Hematopoietic multipotent progenitor cell (in vitro differentiated cells): ENCODE measurements at places on chromosomes 7 and 10.

DNA sequence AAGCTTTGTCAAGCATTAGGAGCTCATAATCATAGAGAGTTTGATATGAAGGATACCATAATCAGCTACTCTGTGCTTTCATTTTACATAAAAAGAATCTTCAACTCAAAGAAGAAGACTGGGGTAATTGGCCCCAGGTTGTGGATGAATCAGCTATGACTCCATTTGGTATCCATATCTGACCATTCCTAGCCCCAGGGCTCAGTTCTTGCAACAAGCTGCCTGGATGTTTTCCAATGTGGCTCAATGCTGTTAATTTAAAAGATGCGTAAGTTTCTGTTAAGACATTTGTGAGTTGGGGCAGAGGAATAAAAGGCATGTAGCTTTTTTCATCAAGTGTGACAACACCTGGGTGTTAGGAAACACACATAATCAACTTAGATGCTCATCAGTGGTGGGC, 951.1 kb downstream of the NRG3 start:
- DNase-seq = no peak

GRCh38 chr10:12509016-12509793, 159.9 kb downstream of the CAMK1D start:
- no peak for DNase-seq

- no peak for DNase-seq
Measured at GRCh38 chr10:113292086-113292485, 260.8 kb upstream of the HABP2 start.

DNA sequence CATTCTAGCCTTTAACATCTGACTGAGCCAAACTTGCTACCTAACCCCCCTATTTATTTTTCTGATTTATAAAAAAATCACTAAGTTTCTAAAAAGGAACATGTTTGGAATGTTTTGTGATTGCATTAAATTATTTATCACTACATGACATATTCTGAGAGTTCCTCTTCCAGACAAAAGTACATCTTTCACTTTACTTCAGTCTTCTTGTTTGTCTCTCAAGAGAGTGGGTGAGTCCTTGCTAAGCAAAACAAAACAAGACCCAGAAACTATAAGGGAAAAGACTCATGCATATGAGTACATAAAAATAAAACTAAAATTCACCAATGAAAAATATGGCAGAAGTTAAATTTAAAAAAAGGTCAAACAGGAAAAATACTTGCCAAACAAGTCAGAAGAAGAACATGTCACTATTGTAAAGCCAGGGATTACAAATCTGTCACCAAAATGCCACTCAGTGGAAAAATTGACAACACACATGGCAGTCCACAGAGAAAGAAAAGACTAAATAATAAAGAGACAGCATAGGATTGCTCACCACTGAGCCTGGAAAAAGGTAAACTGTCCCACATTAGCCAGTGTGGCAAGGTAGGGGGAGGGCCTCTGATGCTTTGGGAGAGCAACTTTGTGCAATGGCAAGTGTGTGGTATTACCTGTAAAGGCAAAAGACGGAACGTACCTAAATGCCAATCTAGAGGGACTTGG, 166.7 kb upstream of the ZNF32 start:
- DNase-seq = no peak

DNA sequence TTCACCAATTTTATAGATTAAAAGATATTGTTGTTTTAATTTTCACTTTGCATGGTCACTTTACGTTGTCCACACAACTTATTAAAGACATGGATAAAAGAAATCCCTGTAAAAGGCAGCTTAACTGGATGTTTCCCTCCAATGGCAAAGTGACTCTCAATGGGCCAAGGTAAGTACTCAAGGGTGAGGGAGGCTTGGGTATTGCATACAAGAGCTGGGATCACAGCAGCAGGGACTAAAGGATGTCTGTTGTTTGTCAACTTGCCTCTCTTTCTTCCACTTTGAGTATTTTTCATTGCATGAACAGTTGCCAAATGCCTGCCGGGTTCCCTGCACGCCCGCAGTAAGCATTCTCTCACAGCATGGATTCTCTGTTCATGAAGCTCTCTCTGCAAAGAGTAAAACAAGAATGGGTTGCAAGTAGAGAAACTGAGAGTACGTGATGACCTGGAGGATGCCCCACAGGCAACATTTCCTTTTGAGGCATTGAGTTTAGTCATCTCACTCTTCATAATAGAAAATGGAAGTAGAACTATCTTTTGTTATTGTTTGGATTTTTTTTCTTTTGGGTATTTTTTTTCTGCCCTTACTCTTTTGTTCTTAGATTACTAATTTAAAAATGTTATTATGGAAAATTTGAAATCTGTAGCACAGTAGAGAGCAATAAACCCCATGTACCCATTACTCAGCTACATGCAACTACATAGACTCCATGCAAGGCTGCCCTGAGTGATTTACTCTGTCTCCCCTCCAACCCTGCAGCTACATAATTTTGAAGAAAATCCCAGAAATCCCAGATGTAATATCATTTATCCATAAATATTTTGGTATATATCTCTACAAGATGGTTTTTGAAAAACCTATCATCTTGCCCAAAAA, 26.3 kb downstream of the GPR141 start:
- DNase-seq = no peak
